Frontal cortex (tissue), 4 donors: ENCODE measurements at places on chromosomes 7 and 10. TPM values are rescaled to one million over a fixed set of nuclear protein-coding genes. Genes with fewer than 3 reads are reported as not detected.

Gene PRKAR2B
- total RNA-seq, result 282 TPM

Gene FGFR2
- 34.2 TPM for total RNA-seq

Gene FAM180A
- total RNA-seq, result not detected

Gene SYCE1
- 1.2 TPM for total RNA-seq

Gene SLC26A3
- not detected for total RNA-seq

Gene STK32C
- 25.3 TPM for total RNA-seq

Gene LIPJ
- total RNA-seq, result 3.7 TPM

Gene TRA2A
- total RNA-seq, result 51.4 TPM

Gene C10orf67
- 0.41 TPM for total RNA-seq

DNA sequence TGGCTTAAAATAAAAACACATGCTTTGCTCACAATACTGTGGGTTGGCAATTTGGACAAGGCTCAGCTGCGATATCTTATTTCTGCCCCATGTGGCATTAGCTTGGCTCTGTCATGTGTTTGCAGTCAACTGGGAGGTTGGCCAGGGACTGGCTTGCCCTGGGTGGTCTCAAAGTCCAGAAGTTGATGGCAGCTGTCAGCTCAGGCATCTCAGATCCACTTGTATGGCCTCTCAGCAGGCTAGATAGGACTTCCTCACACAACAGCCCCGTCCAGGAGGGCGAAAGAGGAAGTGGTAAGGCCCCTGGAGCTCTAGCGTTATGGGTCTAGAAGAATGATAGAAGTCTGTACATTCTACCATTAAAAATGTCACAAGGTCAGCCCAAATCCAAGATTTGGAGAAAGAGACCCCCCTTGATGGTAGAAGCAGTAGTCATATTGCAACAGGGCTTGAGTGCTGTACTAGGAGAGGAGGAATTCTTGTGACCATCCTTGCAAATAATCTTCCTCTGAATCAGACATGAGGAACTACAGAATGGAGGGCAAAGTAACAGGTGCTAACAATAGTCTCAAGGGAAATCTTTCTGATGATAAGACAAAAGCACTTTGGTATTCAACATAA is 166.2 kb downstream of the FAM107B start:
- DNase-seq, result no peak

- no peak for DNase-seq
Observed at GRCh38 chr10:18880530-18880929, 168.1 kb upstream of the MALRD1 start.

- DNase-seq, result peak; percentile 12
Observed at GRCh38 chr10:17910125-17910789, 41.5 kb upstream of the SLC39A12 start.

- no peak for DNase-seq
Observed at GRCh38 chr10:15824498-15824897, 35.8 kb downstream of the MINDY3 start.

DNA sequence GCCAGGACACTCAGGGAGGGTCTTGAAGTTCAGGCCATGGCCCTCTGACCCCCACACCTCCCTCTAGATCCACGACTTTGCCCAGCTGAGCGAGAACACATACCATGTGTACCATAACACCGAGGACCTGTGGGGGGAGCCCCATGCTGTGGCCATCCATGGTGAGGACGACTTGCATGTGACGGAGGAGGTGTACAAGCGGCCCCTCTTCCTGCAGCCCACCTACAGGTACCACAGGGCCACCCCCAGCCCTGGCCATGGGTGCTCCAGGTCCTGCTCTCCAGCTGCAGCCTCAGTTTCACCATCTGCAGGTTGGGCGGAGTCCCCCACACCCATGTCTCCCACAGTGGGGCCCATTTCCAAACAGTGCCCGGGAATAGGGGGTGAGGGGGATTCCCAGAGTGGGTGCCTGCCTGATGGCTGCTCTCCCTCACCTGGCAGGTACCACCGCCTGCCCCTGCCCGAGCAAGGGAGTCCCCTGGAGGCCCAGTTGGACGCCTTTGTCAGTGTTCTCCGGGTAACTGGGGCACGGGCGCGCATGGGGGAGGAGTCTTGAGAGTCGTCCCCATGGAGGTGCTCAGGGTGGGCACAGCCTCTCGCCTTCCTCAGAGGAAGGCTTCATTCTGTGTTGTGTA is 54.1 kb downstream of the PALD1 start:
- DNase-seq, result no peak

DNA sequence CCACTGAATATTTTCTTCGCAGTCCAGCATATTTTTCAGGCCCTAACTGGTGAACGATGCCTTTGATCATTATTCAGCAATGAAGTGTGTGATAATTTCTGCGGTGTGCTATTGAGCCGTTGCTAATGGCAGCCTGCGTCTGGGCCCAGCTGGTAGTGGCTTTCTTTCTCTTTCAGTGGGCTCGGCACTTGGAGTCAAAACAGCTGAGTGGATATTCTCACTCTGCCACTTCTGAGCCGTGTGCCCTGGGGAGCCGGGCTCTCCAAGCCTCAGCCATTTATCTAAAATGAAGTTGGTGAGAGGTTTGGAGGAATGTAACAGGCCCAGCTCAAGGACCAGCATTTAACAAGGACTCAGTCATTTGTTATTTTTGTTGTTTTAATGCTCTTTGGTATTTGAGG is 87.5 kb upstream of the IFRD1 start:
- no peak for DNase-seq

GRCh38 chr7:132519936-132520335 is 56.3 kb downstream of the PLXNA4 start:
- DNase-seq, result no peak

GRCh38 chr7:127833641-127834040 is 181.6 kb downstream of the SND1 start:
- no peak for DNase-seq

DNA sequence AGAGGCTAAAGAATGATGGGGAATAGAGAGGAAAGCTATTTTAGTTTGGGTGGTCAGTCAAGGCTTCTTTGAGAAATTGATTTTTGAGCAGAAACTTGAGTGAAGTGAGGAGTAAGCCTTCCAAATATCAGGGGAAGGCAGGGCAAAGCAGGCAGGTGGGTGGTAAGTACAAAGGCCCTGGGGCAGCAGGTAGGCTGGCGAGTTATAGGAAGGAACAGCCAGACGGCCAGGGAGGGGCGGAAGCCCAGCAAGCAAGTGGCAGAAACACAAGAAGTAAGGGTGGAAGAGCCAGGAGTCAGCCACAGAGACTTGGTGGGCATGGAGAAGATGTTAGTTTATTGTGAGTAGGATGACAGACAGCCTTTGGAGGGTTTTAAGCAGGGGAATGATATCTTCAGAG is 34.9 kb downstream of the VWA2 start:
- DNase-seq, result no peak

GRCh38 chr10:116274064-116274904 is 1.3 kb upstream of the GFRA1 start:
- DNase-seq, result peak; percentile 39

DNA sequence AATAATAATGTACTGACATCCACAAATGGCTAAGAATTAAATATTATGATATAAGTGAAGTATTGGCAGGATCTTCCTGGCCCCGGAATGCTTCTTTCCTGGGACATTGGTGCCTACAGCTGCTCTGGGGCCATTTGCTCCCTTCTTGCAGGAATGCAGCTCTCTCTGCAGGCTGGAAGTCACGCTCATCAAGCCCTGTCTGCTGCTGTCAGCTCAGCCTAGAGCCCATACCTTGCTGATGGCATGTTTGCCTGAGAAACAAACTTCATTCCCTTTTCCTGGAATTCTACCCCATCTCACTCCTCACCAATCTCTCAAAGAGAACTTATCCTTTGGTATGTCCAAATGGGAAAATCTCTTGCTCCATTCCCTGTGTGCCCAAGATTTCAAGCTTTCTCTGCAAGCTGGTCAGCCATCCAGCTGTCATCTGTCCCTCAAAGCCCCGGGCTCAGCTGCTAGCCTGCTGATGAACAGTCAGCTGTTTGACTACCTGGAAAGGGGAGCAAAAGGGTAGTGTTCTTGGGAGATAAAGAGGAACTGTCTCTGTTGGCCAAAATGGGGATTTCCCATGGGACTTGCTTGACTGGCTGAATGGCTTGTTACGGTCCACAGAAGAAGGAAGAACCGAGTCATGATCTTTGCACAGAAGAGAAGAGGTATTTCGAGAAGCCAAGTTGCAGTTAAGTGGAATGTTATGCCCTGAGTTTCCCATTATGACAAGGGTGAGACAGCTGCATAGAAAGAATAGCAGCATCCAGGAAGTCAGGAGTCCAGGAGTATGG is 12.0 kb upstream of the RASSF4 start:
- DNase-seq, result no peak

- no peak for DNase-seq
Observed at GRCh38 chr10:107443326-107443725, 278.8 kb upstream of the SORCS1 start.

DNA sequence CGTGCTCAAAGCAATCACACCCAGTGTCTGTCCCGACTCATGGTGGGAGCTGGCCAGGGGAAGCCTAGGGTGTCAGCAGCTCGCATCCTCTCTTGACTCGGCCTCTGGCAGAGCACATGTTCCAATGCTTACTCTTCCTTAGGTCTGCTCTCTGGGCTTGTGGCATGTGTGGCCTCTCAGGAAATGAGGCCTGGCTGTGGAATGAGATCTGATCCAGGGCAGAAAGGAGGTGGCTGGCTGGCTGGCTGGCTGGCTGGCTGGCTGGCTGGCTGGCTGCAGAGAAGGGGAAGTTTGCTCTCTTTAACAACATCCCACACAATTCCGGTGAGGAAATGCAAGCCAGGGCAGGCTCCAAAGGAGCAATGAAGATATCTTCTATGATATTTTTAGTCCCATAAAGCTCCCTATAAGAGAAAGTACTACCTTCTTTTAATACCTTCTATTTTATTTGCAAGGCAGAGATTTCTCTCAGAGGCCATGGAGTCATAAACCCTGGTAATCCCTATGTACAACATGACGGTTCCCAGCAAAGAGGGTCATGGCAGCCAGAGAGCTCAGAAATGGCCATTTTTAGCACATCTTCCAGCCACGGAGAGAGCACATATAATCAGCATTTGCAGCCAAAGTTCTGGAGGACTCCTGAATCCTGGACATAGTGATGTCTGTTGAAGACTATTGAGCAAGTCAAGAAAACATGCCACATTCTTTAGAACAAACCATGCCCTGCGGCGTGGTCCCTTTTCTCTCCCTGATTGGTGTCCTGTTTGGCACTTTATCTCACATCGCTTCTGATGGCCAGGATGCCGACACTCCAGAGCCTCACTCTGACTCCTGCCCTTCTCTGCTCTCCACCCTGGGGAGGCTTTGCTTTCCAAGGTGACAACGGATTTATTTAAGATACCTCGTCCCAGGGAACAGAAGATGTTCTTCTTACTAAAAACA is 153.7 kb downstream of the FANK1 start:
- no peak for DNase-seq

DNA sequence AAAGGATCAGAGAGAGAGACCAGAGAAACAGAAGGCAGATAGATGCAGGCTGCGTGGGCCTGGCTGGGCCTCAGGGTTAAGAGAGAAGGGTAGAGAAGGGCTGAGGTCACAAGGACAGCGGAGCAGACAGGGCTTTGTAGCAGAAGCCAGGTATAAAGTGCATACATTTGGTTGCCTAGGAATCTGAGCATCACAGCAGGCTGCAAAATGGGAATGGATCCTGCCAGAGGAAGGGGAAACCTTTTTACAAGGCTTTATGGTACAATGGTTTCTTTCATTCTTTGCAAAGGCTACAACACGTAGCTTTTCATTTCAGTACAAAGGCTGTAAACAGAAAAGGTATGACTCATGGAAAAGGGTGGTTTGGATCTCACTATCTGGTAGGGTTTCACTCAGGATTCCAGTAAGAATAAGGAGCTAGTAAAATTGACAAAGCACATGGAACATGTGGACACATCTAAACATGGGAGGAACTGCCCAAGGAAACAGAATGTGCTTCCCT is 275.1 kb downstream of the DOCK4 start:
- DNase-seq, result no peak

DNA sequence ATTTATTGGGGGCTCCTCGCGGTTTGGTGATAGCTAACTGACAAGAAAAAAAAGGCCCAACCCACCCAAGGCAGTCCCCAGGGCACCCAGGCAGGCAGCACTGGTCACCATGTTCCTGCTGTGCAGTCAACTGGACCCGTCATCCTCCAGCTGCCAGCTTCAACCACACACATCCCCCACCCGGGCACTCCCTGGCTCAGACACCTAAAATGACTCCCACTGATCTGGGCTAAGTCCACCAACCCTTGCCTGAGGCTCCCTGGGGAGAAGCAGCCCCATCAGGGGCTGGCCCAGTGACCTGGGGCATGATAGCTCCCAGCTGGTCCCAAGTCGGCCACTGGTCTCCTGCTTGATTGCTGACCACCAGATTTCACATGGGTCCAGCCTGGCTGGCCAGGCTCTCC is 161.8 kb downstream of the NRF1 start:
- no peak for DNase-seq

- no peak for DNase-seq
Observed at GRCh38 chr7:47651355-47652317, 69.7 kb upstream of the TNS3 start.

GRCh38 chr10:114498413-114499111 is 94.3 kb upstream of the AFAP1L2 start:
- DNase-seq, result no peak

- DNase-seq, result no peak
Observed at GRCh38 chr7:2019461-2019710, 213.4 kb downstream of the MAD1L1 start.

GRCh38 chr10:12499076-12499986 is 150.0 kb downstream of the CAMK1D start:
- no peak for DNase-seq

DNA sequence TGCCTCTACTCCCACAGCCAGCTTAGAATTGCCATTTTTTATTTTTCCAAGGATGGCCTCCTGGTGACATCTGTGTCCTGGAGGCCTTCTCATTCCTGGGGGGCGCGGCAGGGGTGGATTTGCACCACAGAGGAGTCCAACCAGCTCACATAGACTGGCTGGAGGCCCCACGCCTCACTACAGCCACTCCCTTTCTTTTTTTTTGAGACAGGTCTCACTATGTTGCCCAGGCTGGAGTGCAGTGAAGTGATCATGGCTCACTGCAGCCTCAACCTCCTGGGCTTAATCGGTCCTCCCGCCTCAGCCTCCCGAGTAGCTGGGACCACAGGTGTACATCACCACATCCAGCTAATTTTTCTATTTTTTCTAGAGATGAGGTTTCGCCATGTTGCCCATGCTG is 57.6 kb upstream of the DOCK1 start:
- DNase-seq, result no peak

DNA sequence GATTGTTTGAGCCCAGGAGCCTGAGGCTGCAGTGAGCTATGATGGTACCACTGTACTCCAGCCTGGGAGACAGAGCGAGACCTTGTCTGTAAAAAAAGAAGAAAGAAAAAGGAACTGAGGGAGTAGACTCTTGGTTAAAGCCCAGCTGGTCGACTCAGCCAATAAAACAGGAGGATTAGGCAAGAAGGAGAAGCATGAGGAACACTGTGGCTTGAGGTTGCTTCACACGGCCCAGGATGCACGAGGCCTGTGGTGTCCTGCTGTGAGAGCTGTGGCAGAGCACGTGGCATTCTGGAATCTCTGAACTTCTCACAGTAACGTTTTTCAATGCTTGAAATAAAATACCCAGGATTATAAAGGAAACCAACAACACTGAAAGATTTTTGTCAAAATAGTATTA is 93.3 kb downstream of the CUL2 start:
- no peak for DNase-seq
